Umbilical cord (tissue), 2 donors: ENCODE measurements at places on chromosomes 11 and 22. TPM values are rescaled to one million over a fixed set of nuclear protein-coding genes. Genes with fewer than 3 reads are reported as not detected.
A peak's percentile ranks its signal among the peaks of the same experiment; 100 is the strongest.

DNA sequence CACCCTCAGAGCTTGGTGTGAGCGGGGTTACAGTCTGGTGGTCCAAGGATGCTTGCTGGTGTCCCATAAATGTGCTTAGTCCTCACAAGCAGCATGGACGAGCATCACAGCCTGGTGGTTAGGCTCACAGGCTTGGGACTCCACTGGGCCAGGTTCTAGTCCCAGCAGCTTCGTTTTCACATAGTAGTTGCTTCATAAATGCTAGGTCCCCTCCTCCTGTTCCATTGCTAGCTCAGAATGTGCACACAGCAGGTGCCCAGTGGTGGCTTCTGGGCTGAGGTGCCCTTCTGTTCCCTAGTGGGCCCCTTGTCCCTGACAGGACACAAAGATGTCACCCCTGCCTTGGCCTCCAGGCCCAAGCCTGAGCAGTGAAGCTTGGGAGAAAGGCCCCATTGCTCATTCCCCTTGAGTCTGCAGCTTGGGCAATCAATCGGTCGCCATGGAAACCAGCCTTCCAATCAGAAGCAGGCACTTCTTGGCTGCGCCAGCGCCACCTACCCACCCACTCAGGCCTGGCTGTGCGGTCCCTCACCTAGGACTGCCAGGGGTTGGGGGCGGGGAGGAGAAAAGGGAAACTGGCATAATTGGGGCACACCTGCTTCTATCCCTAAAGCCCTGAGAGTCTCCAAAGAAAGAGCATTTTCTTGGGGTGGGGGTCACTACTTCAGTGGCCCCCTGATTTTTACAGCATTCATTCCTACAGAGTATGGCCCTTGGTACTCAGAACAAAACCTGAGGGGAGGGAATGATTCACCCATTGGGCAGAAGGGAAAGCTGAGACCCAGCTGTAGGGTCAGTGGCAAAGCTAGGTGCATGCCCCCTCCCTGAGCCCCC lies 48.1 kb downstream of the CYTH4 start:
- DNase-seq: peak; percentile 56

- no peak for DNase-seq
These were observed 10.3 kb upstream of the FADD start for GRCh38 chr11:70192666-70193410.

FAM181B gene
- 1.4 TPM for total RNA-seq

SHANK3 gene
- total RNA-seq: 0.96 TPM

ESRRA gene
- total RNA-seq: 12.0 TPM

GRCh38 chr11:5486003-5486402 lies 2.5 kb upstream of the OR52D1 start:
- no peak for DNase-seq

DNA sequence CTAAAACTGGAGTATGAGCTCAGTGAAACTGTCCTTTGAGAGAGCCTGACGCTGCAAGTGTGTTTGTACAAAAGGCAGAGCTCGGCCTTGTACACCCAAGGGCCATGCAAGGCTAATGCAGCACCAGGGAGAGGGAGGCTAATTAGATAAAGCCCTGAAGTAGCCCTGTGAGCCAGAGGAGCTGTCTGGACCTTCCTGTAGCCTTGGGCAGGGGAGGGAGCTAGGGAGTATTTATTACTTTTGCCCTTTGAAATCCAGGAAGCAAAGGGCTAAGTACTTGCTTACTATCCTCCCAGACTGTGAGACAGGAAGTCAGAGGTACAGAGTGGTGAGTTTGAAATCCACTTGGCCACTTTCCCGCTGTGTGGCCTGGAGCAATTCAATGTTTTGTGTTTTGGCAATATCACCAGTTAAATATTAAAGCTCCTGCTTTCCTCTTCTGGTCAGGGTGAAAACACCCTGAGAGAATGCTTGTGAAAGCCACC lies 10.2 kb upstream of the LDHA start:
- DNase-seq: peak; percentile 86

- DNase-seq: peak; percentile 90
These were observed 103.4 kb upstream of the NECTIN1 start for GRCh38 chr11:119832202-119832935.

SLC6A5 gene
- total RNA-seq: 2.2 TPM
